Stimulated activated CD8-positive, alpha-beta memory T cell treated with anti-CD3 and anti-CD28 coated beads, Interleukin-4, amount 100 ng/mL, for 4 hours (primary cell): ENCODE measurements at places on chromosomes 12 and 14.

DNA sequence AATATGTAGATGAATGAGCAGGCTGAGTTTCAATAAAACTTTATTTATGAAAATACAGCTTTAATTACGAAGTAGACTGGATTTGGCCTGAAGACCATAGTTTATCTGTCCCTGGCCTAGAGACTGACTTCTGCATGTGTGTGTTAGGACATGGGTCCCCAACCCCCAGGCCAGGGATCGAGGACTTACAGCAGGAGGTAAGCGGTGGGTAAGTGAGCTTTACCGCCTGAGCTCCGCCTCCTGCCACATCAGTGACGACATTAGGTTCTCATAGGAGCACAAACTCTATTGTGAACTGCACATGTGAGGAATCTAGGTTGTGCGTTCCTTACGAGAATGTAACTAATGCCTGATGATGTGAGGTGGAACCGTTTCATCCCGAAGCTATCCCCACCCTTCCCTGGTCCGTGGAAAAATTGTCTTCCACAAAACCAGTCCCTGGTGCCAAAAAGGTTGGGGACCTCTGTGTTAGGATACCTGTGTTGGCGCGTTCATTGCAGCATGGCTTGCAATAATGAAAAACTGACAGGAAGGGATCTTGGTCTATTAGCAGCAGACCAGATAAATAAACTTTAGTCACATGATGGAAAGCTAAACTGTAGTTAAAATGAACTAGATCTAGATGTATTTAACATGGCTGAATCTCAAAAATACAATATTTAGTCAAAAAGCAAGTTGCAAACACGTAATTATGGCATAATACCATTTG, 4.1 kb downstream of the GLRX5 start:
- no peak for DNase-seq

GRCh38 chr12:120412421-120412820, 25.5 kb upstream of the COX6A1 start:
- no peak for DNase-seq

DNA sequence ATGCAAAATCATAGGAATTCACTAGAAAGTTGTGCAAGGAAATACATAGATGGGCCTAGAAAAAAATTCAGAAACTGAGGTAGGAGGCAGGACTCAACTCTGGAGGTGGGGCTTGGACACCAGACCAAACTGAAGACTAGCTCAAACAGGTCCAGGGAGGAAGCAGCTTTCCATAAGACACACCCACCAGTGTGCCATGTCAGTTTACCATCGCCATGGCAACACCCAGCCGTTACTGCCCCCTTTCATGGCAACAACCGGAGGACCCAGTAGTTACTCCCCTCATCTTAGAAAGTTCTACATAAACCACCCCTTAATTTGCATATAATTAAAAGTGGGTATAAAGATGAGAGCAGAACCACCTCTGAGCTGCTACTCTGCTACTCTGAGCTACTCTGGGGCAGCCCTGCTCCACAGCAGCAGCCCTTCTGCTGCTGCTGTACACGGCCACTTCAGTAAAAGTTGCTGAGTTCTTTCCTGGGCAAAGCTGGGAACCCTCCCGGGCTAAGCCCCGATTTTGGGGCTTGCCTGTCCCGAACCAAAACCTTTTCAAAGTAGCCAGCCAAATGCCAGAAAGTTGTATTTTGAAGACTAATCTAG, 30.8 kb upstream of the NINJ2 start:
- no peak for DNase-seq

- DNase-seq: no peak
Measured at GRCh38 chr12:49170924-49171323, 18.0 kb downstream of the TUBA1A start.

GRCh38 chr12:81759190-81760051, at the start of gene PPFIA2:
Gene PPFIA2, minus strand, starts transcription at chr12:81759350.
- DNase-seq: no peak

- no peak for DNase-seq
Measured at GRCh38 chr14:101349108-101349507, 212.2 kb upstream of the DIO3 start.

GRCh38 chr12:53482626-53483168, 16.6 kb downstream of the MAP3K12 start:
- no peak for DNase-seq

- DNase-seq: no peak
Measured at GRCh38 chr12:3651585-3652424, 101.1 kb downstream of the CRACR2A start.

DNA sequence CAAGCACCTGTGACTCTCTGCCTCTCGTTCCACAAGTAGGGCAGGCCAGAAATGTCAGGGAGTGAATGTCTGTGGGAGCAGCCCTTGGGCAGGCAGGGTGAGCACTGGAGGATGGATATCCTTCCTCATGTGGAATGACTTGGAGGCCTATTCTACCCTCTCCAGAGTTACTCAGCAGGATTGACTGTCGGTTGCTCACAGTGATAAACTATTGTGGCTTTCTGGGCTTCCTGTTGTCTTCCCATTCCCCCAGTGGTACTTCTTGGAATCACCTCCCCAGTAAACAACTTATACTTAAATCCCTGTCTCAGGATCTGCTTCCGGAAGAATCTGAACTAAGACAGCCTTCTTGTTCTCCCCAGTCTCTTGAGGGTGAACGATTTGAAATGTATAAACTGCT, 79.6 kb upstream of the MANSC4 start:
- no peak for DNase-seq

- DNase-seq: no peak
Measured at GRCh38 chr14:68491793-68492192, 301.1 kb downstream of the ZFP36L1 start.

DNA sequence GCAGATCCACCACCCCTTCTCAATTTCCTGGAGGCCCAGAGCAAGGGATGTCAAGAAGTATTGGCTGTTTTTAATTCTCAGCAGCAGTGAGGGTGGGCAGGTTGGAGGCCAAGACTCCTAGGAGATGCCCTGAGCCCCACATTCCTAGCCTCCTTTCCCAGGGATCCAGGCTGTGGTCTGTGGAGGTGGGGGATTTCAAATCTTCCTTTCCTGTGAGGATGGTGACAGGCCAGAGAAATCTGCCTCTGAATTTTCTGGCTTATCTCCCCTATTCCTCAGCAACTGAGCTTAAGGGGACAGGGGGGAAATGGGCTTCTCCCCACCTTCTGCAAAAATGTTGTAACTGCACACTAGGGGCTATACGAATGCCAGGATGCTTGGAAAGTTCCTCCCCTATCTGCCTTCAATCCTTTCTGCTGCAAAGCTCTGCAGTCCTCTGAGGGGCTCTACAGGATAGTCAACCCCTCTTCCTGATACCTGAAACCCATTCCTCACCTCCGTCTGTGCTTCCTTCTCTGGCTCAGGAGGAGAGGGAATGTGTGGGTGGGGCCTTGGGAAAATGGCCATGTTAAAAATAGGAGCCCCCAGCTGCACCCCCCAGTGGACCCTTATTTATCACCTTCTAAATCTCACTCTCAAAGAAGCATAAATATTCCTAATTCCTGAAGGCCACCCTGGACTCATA, 6.6 kb downstream of the GPR84 start:
- no peak for DNase-seq

DNA sequence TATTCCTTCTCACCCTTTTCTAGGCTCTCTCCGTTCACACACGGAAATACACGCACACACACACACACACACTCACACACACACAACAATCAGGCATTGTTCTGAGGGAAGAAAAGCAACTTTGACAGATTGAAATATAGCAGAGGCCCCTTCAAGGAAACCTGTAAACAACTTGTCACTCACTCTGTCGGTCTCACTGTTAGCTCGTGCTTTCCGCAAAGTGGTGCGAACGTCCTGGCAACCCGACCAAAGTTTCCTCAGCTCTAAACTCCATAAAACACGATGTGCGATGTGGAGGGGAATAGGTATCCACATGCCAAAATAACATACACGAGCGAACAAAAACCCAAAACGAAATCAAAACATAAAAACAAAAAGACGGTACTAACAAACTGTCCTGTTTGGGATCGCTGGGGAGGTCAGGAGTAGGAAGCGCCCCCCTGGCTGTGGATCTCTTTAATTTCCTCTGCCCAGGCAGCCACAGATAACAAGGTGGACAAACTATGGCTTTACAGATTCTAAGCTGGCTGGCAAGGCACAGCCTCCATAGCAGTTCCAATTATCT, 822 bp upstream of the SOX5 start:
- no peak for DNase-seq

DNA sequence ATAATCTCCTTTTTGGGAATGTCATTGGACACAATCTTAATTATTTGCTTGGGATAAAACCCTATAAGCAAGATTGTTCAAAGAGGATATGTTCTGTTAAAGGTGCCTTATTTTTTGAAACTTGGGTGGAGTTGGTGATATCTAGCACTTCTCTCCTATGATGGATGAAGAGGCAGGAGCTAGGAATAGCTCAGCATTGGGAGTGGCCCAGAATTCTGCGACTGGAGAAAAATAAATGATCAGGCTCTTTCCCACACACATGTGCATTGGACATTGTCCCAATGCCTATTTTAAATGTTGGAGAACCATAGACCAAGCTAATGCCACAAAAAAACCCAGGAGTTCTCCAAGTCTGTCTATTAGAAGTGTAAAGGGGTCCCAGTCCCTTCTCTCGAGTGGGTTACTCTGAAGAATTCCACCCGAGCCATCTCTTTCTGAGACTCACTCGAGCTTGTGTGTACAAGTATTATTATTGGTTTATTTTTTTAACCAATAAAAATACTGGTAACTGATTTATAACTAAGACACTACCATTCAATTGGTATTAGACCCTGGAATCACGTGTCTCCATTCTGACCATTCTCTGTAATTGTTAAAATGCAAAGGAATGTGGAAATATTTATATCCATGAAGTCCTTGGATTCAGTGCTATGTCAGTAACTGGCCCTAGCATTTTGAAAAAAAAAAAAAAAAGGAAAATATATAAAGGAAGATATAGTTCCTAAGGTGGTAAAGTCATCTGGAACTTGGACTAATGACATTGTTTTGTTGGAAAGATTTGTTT, 437.5 kb upstream of the TMEM132C start:
- no peak for DNase-seq

GRCh38 chr12:121009741-121010140, 6.5 kb downstream of the C12orf43 start:
- DNase-seq: no peak

DNA sequence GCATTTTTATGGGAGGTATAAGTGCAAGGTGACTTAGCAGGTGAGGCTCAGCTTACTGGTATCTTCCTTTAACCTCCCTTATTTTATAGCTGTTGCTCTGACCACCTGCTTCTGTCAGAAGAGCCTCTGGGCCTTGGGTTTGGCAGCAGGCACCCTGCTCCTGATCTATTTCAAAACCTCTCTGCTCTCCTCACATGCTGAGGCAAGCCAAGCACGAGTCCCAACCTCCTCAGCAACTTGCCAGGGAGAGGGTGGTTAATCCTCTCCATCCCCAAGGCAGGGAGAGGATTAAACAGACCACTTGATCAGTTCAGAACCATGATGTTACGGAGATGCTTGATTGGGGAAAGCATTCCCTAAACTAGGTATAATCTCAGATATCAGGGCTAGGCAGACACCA, 5.4 kb downstream of the PLEKHH1 start:
- DNase-seq: no peak

GRCh38 chr14:72715215-72715849, 178.6 kb downstream of the DPF3 start:
- DNase-seq: no peak

DNA sequence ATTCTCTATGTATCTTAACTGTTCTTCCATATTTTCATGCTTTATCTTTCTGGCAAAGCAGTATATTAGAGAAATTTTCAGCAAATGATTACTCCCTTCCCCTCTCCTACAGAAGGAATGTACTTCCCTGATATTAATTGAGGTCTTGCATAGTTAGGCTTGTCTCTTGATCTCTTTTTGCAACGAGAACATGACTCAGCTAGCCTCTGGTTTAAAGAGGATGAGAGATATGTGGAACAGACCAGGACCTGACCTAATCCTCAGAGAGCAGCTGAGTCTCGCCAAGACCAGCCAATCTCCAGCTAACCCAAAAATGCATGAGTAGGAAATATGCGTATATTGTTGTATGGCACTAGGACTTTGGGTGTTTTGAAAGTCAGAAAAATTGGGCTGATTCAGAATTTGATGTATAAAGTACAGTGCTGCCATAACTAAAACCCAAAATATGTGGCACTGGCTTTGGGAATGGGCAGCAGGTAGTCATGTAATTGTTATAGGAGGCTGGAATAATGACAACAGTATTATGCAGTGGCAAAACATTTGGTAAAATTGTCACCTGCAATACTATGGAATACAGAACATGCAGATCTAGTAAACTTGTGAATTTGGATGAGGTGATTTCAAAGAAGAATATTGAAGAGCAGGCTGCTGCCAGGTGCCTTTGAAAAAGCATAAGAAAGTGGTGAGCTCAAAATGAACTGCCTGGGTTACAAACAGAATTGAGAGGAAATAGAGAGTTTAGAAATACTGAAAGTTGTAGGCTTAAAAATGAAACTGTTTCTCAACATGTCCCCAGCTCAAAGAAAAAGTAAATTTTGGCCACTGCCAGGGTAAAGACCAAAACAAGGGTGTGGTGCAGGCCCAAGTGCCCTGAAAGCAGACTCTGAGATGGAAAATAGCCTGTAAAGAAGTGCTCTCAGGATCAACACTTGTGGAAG, 9.3 kb upstream of the USP15 start:
- DNase-seq: no peak

DNA sequence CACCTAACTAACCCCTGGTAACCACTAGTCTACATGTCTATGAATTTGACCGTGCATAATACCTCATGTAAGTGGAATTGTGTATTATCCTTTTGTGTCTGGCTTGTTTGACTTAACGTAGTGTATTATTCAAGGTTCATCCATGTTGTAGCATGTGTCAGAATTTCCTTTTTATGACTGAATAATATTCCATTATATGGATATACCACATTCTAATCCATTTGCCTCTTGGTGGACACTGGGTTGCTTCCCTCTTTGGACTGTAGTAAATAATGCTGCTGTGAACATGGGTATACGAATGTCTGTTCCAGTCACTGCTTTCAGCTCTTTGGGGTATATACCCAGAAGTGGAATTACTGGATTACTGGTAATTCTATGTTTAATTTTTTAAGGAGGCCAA, 3.3 kb downstream of the SNRPF start:
- no peak for DNase-seq

DNA sequence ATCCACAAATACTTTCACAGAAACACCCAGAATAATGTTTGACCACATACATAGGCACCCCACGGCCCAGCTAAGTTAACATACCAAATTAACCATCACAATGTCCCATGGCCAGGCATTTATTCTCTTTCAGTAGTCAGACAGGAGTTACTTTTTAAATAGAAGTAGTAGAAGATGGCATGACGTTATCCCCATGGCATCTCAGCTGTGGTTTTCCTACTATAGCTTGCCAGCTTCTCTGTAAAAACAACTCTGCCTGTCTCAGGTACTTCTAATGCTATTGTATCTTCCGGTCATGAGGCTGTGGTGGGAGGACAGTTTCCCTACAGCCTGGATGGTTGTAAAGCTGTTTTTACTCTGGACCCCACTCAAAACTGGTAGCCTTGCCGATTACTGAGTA, 19.3 kb downstream of the CTSG start:
- no peak for DNase-seq

GRCh38 chr12:22781339-22781738, 156.4 kb downstream of the ETNK1 start:
- no peak for DNase-seq

- no peak for DNase-seq
Measured at GRCh38 chr12:6085841-6086240, 38.6 kb downstream of the VWF start.

GRCh38 chr12:102883204-102883799, 33.7 kb downstream of the PAH start:
- DNase-seq: no peak

- DNase-seq: no peak
Measured at GRCh38 chr12:84637926-84638325, 274.7 kb downstream of the SLC6A15 start.

- no peak for DNase-seq
Measured at GRCh38 chr14:78598046-78598920, 428.1 kb downstream of the NRXN3 start.

- no peak for DNase-seq
Measured at GRCh38 chr12:107895966-107896365, 121.5 kb downstream of the ASCL4 start.
